ENCODE measurements at places on chromosomes 7 and 10.

GRCh38 chr10:63391812-63392211 is 74.0 kb downstream of the JMJD1C start:
- no peak overlapping the region for H3K4me3 ChIP-seq
- no peak for DNase-seq
- no peak overlapping the region for H3K27ac ChIP-seq
- H3K27me3 ChIP-seq = no peaks in the 10 kb centered on the region

- no peak overlapping the region for H3K4me3 ChIP-seq
- no peaks in the 10 kb centered on the region for H3K27me3 ChIP-seq
- peaks cover 49% of the 10 kb centered on the region for H3K4me1 ChIP-seq
- H3K36me3 ChIP-seq = peaks cover 11% of the 10 kb centered on the region
Observed at GRCh38 chr10:22599048-22599561, 115.3 kb downstream of the PIP4K2A start.

DNA sequence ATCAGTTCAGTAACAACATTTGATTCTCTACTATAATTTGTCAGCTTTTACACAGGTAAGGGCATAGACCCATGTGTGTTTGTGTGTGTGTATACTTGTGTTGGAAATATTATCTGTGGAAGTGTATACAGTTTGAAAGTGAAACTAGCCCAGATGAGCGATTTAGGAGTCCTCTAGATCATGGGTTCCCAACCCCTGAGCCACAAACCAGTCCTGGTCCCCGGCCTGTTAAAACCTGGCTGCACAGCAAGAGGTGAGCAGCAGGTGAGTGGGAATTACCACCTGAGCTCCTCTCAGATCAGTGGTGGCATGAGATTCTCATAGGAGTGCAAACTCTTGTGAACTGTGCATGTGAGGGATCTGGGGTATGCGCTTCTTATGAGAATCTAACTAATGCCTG is 1221.5 kb upstream of the SORCS1 start:
- H3K27ac ChIP-seq = no peak overlapping the region
- no peaks in the 10 kb centered on the region for H3K36me3 ChIP-seq
- H3K4me1 ChIP-seq = peaks cover 15% of the 10 kb centered on the region
- H3K4me3 ChIP-seq = no peak overlapping the region
- no peak for DNase-seq

DNA sequence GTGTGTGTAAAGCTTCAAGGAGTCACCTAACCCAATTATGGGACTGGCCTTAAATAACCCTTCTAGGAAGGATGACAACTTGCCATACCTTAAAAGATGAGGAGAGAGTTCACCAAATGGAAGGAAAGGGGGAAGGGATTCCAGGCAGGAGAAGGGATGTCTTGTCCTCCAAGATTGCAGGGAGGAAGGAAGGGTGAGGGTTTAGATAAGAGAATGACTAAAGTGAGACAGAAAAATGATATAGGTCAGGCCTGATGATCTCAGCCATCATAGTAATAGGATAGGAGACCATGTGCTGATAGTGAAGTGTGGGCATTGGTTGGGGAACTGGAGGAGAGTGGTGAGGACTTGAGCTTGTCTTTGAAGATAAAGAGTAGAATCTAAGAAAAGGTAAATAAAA is 7.7 kb upstream of the TMEM26 start:
- DNase-seq = no peak
- H3K27me3 ChIP-seq = peaks cover 18% of the 10 kb centered on the region
- H3K4me1 ChIP-seq = peaks cover 30% of the 10 kb centered on the region
- no peak overlapping the region for H3K4me3 ChIP-seq

- H3K4me3 ChIP-seq = peak overlapping the region; percentile 88
- peaks cover 21% of the 10 kb centered on the region for H3K36me3 ChIP-seq
- no peaks in the 10 kb centered on the region for H3K27me3 ChIP-seq
Observed at GRCh38 chr7:27115221-27116026, 12.9 kb upstream of the HOXA2 start.

- no peak overlapping the region for H3K27ac ChIP-seq
- H3K4me1 ChIP-seq = no peaks in the 10 kb centered on the region
- H3K36me3 ChIP-seq = no peaks in the 10 kb centered on the region
Observed at GRCh38 chr7:137538361-137538762, 194.8 kb upstream of the PTN start.

DNA sequence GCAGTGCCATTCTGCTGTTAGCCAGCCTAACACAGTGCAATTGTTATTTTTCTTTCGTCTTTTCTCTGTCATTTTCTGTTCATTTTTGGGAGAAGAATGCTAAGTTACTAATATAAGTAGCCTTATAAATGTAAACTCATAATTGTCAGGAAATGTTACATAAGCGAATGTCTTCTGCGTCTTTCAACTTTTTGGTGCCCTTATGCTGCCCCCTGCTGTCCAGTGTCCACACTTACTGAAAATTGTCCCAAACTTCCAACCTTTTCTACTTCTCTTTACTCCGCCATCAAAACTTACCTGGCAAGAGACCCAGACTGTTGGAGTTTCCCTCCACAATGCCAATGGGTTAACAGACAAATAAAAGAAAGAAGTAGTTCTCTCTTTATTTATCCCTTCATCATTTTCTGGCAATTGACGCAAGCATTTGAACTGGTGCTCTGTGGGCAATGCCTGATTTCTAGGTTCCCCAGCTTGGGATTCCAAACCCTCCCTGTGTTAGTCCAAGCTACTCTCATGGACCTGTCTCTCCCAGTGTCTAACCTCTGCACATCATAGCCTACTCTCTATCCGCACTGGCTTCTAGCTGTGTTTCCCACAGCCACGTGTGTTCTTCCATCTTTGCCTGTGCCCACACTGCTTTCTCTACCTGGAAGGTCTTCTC is 21.0 kb upstream of the EPC1 start:
- H3K36me3 ChIP-seq = peaks cover 16% of the 10 kb centered on the region
- no peaks in the 10 kb centered on the region for H3K27me3 ChIP-seq
- peak overlapping the region; percentile 52 for H3K27ac ChIP-seq
- peaks cover 18% of the 10 kb centered on the region for H3K4me1 ChIP-seq

GRCh38 chr10:114767101-114767985 is 54.2 kb upstream of the FHIP2A start:
- H3K4me1 ChIP-seq = peaks cover 11% of the 10 kb centered on the region
- H3K27me3 ChIP-seq = peaks cover 15% of the 10 kb centered on the region
- H3K4me3 ChIP-seq = peak overlapping the region; percentile 78
- no peaks in the 10 kb centered on the region for H3K36me3 ChIP-seq
- peak; percentile 55 for DNase-seq

DNA sequence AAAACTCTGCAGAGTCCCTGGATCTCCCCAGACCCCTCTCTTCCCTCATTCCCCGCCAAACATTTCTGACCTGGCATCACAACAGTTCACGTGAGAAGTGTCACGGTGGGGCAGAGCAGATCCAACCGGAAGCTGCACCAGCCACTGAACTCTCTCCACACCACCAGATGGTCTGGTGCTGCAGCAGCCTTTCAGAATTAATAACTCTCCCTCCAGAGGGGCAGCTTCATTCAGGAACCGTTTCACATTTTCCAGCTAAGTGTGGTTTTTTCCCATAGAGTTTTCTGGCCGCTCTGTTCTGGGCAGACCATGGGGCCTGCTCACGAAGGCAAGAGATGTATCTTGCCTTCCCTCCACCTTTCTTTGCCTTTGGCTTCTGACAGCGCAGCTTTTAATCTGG is 486.7 kb upstream of the GALNT17 start:
- no peak for DNase-seq
- no peak overlapping the region for H3K27ac ChIP-seq
- H3K4me3 ChIP-seq = no peak overlapping the region
- H3K36me3 ChIP-seq = no peaks in the 10 kb centered on the region
- H3K27me3 ChIP-seq = no peaks in the 10 kb centered on the region

DNA sequence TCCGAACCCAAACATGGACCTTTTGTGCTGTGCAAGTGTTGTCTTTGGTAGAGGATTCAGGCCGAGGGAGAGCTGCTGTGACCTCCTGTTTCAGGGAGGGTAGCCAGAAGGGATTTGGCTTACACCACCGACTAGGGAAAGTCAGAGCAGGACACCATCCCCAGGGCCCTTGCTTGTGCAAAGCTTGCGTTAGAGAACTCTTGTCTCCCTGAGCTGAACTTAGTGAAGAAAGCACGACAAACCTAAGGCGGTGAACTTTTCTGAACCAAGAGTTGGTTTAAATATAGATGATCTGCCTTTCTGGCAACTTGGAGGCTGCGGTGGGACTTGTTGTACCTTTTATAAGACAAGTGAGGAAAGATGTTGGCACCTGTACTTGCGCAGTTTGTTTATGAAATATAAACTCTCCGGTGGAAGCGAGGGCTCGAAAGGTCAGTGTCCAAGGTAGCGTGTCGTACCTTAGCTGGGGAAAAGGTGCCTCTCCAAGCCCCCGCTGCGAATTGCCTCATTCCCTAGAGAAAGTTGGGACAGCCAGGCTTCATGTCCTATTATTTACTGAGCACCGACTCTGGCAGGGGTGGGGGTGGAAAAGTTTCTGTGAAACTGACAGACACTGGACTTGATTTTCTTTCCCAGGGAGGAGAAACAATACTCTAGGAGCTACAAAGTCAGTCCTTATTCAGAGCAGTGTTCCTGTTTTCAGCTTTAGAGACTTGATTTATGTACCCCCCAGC is 31.6 kb downstream of the WBP1L start:
- peak overlapping the region; percentile 98 for H3K27ac ChIP-seq
- no peak for DNase-seq
- peaks cover 77% of the 10 kb centered on the region for H3K4me1 ChIP-seq
- H3K4me3 ChIP-seq = peak overlapping the region; percentile 70
- no peaks in the 10 kb centered on the region for H3K27me3 ChIP-seq
- no peaks in the 10 kb centered on the region for H3K36me3 ChIP-seq

- no peaks in the 10 kb centered on the region for H3K4me1 ChIP-seq
- no peak for DNase-seq
- no peak overlapping the region for H3K4me3 ChIP-seq
- H3K36me3 ChIP-seq = no peaks in the 10 kb centered on the region
- no peak overlapping the region for H3K27ac ChIP-seq
Observed at GRCh38 chr7:134255814-134256213, 60.9 kb downstream of the SLC35B4 start.

DNA sequence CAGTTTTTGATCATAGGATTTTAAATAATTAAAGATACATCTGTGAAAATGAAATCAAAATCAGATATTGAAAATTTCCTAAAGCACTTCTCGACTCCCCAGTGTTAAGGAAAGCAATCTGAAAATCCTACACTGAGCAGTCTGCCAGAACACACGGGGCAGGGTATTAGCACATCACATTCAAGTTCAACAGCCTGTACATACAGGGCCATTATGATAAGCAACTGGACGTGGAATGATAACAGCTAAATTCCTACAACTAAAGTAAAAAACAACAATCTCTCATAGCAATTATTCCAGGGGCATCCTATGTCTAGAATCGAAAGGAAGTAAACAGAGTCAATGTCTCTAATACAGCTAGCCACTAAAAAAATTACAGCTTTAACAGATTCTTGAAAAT is 31.7 kb downstream of the TRDMT1 start:
- no peak for DNase-seq
- peaks cover 34% of the 10 kb centered on the region for H3K4me1 ChIP-seq
- no peaks in the 10 kb centered on the region for H3K27me3 ChIP-seq
- H3K4me3 ChIP-seq = no peak overlapping the region

DNA sequence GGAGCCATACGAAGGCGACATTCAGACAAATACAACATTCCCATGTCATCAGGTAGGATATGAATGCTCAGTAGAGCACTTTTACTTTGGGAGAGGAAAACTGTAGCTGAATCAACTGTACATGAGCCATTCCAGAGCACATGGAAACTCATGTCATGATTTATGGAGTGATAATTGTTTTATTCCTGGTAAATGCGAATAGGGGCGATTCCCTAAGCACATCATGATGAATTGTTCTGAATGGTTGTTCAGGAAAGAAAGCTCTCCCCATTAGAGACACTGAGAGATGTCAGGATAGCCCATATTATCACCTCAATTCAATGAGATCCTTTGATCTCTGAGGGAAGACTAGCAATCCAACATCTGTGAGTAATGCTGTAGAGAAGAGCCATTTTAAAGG is 243.6 kb downstream of the FOXP2 start:
- H3K4me3 ChIP-seq = no peak overlapping the region
- H3K4me1 ChIP-seq = peaks cover 53% of the 10 kb centered on the region
- H3K27ac ChIP-seq = peak overlapping the region; percentile 33
- peaks cover 6% of the 10 kb centered on the region for H3K27me3 ChIP-seq

DNA sequence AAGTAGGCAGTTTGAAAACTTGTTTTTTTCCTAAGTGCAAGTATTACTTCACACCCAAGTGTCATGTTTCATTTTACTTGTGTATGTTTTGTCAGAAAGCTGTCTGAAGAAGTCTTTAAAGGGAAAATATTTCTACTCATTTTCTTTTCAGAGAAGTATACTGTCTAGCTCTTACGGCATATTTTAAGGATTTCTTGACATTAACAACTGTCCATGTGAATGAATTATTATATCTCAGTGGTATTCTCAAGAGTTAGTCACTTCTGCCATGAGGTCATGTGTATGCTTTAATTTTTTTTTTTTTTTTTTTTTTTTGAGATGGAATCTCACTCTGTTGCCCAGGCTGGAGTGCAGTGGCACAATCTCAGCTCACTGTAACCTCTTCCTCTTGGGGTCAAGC is 229.5 kb downstream of the BICC1 start:
- H3K4me3 ChIP-seq = no peak overlapping the region
- no peaks in the 10 kb centered on the region for H3K36me3 ChIP-seq
- no peaks in the 10 kb centered on the region for H3K27me3 ChIP-seq
- DNase-seq = no peak
- H3K4me1 ChIP-seq = peaks cover 25% of the 10 kb centered on the region

DNA sequence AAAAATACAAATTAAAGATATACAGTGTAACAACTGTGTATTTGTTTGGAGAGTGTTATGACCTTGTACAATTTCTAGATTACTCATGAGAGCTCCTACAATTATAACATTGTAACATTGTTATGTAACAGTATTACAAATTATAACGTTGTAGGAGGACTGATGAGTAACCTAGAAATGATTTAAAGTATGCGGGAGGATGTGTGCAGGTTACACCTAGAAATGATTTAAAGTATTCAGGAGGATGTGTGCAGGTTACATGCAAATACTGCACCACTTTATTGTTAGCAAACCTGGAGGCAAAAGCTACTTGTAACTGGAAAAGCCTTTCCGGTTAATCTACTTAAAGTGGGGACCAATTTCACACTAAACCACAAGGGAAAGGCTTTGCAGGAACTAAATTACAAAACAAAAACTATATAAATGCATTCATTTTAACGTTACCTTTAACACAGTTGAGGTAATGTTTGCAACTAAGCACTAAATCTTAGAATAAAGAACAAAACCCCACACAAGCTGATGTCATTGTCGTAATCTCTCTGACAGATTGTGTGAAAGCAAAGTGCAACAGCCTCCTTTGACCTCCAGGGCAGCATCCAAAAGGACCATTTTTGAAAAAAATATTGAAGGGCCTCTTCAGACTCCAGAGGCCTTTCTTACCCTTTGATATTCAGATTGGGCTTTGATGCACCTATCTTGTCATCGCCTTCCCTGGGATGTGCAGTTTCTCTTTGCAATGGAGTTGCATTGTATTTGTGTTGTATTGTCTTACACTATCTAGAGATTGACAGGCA is 522.1 kb upstream of the FOXK1 start:
- DNase-seq = no peak
- H3K27me3 ChIP-seq = peaks cover 4% of the 10 kb centered on the region
- H3K27ac ChIP-seq = no peak overlapping the region
- H3K4me3 ChIP-seq = no peak overlapping the region
